NCI-H2081 (cell line): ENCODE measurements at places on chromosomes 7 and 10.

DNA sequence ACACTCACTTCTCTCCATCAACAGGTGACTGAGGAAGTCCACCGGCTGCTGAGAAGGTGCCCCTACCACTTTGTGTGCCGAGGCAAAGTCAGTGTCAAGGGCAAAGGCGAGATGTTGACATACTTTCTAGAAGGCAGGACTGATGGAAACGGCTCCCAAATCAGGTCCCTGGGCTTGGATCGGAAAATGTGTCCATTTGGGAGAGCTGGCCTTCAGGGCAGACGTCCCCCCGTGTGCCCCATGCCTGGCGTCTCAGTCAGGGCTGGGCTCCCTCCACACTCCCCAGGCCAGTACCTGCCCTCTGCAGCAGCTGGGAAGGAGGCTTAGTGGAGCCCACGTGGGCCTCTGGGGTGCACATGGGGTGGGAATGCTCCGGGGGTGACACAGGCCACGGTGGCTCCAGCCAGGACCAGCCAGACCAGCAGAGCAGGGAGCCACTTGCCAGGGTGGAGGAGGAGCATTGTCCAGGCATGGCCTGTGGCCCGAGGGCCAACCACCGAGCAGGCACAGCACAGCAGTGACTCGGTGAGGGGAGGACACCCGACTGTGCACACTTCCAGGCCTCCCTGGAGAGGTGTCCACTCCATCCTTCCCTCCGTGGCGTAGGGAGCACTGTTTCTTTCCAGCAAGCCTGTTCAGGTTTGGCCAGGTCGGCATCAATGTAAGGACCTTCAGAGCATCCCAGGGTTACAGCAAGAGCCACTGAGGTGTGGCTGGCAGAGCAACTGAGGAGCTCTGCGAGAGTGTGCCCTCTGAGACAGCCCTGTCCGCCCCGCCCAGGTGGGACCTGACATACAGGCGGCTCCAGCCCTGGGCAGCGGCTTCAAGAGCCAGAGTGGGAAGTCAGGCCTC, 139.7 kb downstream of the ADCY1 start:
- DNase-seq: no peak

DNA sequence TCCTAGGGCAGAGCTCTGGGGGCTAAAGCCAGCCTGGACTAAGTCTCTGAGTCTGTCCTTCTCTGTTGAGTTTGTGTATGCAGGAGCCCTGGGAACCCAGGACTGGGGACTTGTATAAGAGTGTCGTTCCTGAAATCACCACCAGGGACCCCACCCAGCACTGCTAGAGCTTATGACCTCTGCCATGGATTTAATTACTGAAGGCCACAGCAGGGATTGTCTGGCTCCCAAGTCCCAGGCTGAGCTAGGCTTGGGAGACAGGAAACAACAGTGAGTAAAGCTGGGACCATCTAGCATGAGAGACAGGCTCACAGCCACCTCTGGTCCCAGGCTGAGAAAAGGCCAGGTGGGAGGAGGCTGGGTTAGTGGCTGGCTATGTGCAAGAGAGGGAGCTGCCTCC, 1.4 kb upstream of the TSPAN15 start:
- peak; percentile 37 for DNase-seq

GRCh38 chr10:97128516-97129154, 57.1 kb downstream of the SLIT1 start:
- DNase-seq: no peak

GRCh38 chr7:148344406-148344805, 246.2 kb upstream of the C7orf33 start:
- no peak for DNase-seq

GRCh38 chr10:91622601-91623000, 10.3 kb downstream of the PPP1R3C start:
- DNase-seq: no peak

DNA sequence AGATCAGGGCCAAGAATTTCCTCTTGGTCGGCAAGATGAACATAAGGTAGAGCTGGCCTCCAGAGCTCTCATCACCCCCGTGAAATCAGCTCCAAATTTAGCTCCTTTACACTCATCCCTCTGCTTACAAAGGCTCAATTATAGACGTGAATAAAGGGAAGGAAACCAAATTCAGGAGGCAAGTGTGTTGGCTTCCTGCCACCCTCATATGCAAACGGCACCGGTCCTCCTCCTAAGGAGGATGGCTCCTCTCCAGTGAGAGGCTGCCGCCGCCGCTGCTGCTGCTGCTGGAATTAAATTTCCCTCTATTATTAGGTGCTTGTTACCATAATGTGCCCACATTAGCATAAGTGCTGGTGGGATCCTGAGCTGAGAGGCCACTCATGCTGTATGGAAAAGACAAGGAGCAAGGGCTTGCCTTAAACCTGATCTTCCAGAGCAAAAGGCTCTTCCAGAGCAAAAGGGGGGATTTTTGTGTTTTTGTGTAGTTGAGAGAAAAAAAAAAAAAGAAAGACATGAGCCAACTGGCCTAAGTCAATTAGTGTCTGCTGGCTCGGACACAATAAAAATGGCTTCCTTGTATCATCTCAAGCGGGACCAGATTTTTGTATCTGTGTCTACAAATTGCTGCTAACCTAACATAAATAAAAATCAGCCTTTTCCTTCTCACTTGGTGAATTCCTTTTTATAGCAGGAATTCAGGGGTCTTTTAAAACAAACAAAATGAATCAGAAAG, 68.4 kb downstream of the CDHR3 start:
- DNase-seq: peak; percentile 77

GRCh38 chr7:147235645-147236382, 1119.2 kb downstream of the CNTNAP2 start:
- no peak for DNase-seq

- DNase-seq: peak; percentile 12
Measured at GRCh38 chr10:113454341-113455061, 98.4 kb upstream of the HABP2 start.

- DNase-seq: no peak
Measured at GRCh38 chr10:45446858-45447257, 72.8 kb downstream of the ALOX5 start.

DNA sequence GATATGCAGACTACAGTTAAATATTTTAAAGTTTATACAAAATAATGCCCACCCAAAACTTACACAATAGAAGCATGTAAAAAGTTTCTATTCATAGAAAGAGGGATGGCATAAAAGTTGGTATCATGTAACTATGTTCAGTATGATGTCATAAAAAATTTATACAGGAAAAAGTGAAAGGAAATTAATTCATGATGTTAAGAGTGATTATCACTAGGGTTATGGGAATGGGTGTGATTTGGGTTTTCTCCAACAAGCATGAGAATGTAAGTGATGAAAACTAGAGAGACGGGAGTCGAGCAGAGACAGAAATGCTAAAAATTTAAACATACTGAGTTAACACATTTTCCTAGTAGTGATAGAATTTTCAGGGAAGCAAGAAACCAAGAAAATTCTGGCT, 52.7 kb downstream of the GDI2 start:
- no peak for DNase-seq

GRCh38 chr7:46139079-46139478, 218.0 kb upstream of the IGFBP3 start:
- DNase-seq: no peak

DNA sequence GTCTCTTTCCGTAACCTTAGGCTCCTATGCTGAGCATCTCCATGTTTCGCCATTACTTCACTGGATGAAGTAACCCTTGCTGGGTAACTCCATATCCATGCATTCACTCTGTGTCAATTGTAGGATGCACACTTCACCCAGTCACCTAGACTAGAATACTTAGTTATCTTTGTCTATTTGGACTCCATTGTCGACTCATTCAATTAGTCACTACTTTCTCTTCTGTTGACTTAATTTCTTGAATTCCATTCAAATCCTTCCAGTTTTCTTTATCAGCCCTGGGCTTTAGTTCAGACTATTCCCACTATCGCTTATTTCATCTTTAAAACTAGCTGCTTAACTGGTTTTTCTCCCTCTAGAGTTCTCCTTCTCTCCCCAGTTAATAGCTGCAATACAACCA, 111.3 kb upstream of the TNS3 start:
- DNase-seq: no peak

- DNase-seq: no peak
Measured at GRCh38 chr7:66766041-66766440, 25.5 kb downstream of the RABGEF1 start.

- DNase-seq: no peak
Measured at GRCh38 chr7:135950972-135951371, 26.2 kb downstream of the MTPN start.

GRCh38 chr10:76624470-76624869, 1013.1 kb downstream of the KCNMA1 start:
- DNase-seq: no peak

- no peak for DNase-seq
Measured at GRCh38 chr10:88881922-88882645, 2.0 kb downstream of the STAMBPL1 start.

GRCh38 chr10:50347394-50347802, 96.1 kb upstream of the ASAH2 start:
- DNase-seq: no peak

DNA sequence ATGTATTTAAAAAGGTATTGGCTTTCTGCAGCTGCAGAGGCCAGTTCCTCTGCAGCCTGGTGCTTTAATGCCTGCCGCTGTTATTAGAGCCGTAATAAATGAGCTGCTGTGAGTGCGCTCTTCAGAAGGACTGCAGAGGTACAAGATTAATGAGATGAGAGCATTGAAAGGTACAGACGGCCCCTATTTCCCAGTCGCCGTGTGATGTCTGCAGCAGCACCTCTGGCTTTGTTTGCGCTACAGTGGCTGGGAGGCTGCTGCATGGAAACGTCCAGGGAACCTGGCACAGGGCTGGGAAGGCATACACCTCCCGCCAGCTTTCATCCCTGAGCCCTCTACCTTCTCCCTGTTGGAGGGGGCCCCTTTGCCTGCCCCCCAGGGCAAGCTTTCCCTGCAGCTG, 383.8 kb upstream of the ZMIZ1 start:
- peak; percentile 34 for DNase-seq

GRCh38 chr10:112955582-112956421, 5.8 kb downstream of the TCF7L2 start:
- DNase-seq: no peak

DNA sequence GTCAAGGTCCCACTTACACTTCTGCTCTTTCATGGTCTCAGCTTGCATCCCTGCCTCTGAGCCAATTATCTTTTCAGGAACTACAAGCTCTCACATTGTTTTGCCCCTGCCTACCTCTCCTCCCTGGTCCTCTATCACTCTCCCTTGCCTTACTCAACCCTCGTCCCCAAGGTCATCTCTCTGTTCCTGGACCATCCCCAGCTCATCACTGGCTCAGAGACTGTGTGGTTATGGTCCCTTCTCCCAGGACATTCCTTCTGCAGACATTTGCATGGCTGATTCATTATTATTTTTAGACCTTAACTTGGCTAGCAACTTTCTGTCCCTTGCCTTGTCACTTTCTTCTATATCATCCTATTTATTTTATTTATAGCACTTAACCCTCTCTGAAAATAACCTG, 17.8 kb upstream of the GPAM start:
- DNase-seq: no peak

GRCh38 chr10:131159771-131160170, 151.8 kb downstream of the TCERG1L start:
- DNase-seq: no peak

DNA sequence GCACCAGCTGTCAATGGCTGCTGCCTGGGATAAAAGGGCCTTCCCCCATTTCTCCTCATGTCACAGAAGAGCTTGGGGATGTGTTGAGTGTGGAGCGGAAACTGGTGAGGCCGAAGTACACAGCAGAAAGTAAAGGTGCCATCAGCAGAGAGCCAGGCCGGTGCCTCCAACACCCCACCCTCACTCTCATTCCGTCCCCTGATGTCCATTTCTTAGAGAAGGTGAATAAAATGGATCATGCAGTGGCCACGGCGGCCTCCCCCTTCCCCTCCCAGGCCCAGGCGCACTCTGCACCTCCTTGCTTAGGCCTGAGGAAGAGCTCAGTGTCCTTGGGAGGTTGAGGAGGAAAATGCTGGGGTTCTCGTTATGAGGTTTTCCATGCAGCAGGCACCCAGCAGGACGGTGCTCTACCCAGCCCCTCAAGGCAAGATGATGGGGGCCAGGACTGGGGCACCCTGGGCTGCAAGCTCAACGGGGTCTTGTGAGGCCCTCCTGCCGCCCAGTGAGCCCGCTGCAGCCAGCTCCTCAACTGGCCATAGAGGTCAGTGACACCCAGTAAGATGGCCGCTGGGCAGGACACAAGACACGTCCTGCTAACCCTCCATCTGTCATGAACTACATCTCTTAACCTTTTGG, 163.9 kb downstream of the ADARB2 start:
- DNase-seq: no peak

- peak; percentile 60 for DNase-seq
Measured at GRCh38 chr7:7595451-7595850, 28.8 kb downstream of the MIOS start.

DNA sequence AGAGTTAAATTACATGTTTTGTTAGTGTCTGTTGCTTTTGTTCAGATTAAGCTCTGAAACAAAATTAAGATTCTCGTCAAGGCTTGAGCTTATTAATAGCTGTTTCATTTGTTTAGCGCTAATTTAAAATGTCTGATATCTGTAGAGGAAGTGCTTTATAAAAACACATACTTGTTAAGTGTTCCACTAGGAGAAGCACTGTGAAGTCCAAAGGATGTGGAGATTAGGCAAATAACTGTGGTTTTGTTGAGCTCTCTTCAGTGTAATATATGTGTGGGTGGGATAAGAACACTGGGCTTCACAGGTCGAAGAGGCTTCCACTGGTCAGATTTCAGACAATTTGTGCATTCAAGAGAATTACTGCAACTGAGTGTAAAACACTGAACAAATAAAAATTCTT, 242.0 kb downstream of the AUTS2 start:
- no peak for DNase-seq

GRCh38 chr7:118995350-118995749, 770.8 kb downstream of the ANKRD7 start:
- DNase-seq: no peak

DNA sequence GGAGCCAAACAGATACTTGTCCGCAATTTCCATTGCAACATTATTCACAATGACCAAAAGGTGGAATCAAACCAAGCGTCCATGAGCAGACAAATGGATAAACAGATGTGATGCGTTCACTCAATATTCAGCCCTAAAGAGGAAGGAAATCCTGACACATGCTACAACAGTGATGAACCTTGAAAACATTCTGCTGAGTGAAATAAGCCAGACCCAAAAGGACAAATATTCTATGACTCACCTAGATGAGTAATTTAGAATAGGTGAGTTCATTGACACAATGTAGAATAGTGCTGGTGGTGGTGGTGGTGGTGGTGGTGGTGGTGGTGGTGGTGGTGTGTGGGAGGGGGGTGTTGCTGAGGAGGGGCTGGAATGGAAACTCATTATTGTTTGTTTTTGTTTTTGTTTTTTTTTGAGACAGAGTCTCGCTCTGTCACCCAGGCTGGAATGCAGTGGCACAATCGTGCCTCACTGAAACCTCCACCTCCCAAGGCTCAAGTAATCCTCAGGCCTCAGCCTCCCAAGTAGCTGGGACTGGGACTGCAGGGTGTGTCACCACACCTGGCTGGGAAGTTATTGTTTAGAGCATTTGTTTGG, 28.6 kb downstream of the SMKR1 start:
- DNase-seq: no peak

DNA sequence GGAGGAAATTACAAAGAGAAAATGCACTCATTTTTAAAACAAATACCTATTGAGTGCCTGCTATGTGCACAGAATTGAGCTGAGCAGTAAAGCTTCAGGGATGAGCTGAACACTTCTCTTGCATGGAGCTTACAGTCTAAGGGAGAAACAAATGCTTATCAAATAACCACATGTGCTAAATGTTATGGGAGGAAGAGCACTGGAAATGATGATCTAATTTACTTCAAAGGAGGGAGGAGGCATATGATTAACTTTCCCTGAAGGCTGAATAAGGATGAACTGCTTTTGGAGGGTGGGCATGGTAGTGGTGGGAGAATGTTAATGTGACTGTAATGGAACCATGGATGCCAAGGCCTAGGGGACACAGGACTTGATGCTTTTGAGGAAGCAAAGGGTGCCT, 168.2 kb downstream of the POU6F2 start:
- DNase-seq: no peak

- DNase-seq: no peak
Measured at GRCh38 chr7:110569486-110570205, 521.3 kb upstream of the LRRN3 start.
